ENCODE measurements at places on chromosomes 1 and 21. TPM values are rescaled to one million over a fixed set of nuclear protein-coding genes. Genes with fewer than 3 reads are reported as not detected.
A peak's percentile ranks its signal among the peaks of the same experiment; 100 is the strongest.

- DNase-seq = no peak
Observed at GRCh38 chr1:172867216-172867818, 183.4 kb downstream of the TNFSF18 start.

GRCh38 chr1:15449567-15449966 lies 7.0 kb upstream of the CELA2A start:
- DNase-seq = no peak

DNA sequence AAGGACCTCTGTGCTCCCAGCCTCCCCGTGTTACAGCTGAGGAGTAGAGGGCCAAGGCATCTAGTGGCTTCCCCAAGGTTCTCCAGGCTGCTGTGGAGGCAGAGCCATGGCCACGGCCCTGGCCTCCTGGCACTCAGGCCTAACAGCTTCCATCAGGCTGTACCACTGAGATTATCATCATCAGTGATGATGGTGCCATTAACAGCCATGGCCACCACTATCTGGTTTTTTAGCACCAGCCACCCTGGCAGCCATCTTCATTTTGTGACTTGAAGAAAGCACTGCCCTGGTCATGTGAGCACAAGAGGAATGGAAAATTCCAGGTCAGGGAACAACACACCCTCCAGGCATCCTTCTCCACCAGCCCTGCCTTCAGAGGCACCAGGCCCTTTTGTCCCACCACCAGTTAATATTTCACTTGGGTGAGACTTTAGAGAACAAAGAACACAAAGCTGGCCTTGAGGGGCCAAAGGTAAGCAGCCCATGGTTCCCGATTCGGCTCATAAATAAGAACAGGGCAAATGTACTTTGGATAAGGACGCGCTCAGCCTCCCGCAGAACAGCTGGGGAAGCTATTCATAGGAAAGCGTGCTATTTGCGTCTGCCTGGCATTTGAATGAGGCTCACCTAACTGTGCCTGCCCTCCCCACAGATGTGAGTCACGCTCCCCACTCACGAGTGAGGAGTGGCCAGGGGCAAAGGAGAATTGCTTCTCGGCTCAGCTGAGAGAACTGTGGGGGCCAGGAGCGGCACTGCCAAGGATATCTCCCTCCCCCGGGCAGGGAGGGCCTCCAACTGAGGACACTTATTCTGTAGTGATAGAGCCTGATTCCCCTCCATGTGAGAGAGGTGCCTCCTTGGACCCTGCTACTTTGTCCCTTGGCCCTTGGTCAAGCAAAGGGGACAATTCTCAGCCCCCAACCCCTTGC lies 95.6 kb downstream of the CD58 start:
- peak; percentile 99 for DNase-seq

GRCh38 chr21:38709876-38710275 lies 95.9 kb upstream of the ETS2 start:
- DNase-seq = no peak

The TNFRSF8 gene
- not detected for total RNA-seq

The OR14A16 gene
- total RNA-seq = not detected
